ENCODE measurements at places on chromosomes 4 and X.

DNA sequence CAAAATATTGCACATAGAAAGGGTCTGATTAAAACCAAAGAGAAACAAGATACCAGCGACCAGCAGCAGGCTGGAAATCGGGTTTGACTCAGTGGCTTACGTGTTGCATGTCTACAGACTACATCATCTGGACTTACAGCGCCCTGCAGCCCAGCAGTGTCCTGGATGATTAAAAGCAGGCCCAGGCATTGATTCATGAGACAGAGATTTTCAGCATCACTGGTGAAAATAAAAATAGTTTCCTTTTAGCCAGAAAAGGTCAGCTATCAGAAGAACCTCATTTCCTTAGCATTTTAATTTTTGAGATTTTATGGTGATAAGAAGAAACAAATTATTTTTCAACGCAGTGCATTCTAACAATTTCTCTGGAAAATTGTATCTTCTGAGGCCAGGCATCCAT lies 190.6 kb downstream of the PTTG2 start:
- DNase-seq: no peak

DNA sequence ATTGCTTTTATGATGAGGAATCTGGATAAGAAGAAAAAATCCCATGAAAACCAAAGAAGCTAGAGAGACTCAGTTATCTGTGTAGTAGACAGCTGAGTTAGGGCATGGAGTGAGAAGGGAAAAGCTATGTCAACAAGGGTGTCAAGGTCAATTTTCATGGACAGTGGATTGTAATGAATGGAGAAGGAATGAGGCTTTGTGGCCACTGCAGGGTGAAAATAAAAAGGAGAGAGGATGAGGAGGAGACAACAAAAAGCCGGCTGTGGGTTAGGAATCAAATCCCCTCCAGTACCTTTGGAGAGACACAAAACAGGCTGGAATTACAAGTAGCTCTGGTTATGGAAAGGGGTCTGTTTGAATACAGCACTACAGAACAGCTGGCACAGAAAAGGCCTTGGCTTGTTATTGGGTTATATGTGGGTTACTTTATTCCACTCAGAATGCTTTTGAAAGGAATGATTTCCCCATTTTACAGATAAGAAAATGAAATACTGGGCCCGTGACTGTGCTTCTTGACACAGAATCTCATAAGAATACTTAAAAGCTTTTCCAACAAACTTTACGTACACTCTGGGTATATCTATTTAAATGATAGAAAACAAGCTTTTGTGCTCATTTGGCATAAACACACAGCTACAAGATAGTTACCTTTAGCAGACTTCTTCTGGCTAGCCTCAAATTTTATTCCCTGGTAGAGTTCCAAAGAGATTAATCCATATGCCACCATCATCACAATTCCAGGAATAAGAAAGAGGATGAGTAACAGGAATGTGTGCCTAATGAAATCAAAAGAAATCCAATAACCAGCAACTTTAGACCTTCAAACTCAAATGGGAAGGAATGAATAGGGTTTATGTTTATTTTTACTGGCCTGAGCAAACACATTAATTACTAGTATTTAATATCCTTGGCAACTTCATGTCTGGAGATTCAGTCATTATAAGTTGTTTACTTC lies 7.5 kb downstream of the CCKAR start:
- DNase-seq: no peak

- DNase-seq: no peak
Observed at GRCh38 chrX:153382563-153383482, 18.3 kb downstream of the PNMA6E start.

GRCh38 chr4:11132478-11132877 lies 296.2 kb downstream of the HS3ST1 start:
- no peak for DNase-seq

- DNase-seq: no peak
Observed at GRCh38 chr4:77050962-77051361, 24.8 kb downstream of the CCNI start.

DNA sequence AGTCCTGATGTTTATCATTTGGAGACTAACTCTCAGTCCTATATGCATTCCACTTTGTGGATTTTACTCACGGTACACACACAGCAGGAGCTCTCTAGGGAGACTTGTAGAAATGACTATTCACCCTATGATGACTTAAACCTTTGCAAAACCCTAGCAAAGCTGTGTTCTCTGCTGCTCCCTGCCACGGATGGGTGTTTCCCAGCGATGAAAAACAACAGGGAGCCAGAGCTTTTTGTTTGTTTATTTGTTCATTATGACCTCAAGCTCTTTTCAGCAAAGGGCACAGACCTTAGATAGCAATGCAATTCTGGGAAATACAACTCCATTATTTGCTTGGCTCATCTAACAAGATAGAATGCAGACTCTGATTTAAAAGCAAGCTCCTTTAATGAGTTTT lies 156.6 kb downstream of the GRIA3 start:
- no peak for DNase-seq

DNA sequence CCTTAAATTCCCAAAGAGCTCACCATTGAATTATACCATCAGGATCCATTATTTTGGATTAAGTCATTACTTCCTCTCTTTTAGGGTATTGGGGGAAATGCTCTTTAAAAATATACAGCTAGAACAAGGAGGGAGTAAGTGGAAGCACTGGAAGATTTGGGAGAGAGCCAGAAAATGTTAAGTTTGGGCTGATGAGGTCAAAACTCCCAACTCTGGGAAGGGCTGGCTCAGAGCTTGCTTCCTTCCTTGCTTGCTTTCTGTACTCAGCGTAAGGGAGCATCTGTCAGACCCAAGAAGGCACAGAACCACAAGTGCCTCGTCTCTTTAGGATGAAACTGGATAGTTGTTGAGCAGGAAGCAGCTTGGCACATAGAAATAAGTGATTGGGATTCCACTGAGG lies 138.2 kb downstream of the GUCY2F start:
- no peak for DNase-seq

- DNase-seq: no peak
Observed at GRCh38 chrX:136395271-136395670, 92.5 kb upstream of the BRS3 start.

GRCh38 chrX:37509349-37509748 lies 62.1 kb upstream of the LANCL3 start:
- no peak for DNase-seq

DNA sequence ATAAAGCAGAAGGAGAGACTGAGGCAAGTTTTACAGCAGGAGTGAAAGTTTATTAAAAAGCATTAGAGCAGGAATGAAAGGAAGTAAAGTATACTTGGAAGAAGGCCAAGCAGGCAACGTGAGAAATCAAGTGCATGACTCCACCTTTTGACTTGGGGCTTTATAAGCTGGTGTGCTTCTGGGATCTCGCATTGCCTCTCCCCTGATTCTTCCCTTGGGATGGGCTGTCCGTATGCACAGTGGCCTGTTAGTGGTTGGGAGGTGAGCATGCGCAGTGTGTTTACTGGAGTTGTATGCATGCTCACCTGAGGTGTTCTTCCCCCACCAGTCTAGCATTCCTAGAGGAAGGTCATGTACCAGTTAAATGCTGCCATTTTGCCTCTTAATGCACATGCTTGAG lies 29.1 kb upstream of the C1QTNF7 start:
- no peak for DNase-seq
